Stimulated activated CD4-positive, alpha-beta T cell treated with anti-CD3 and anti-CD28 coated beads, Interleukin-2, amount 100 ng/mL, for 24 hours (primary cell): ENCODE measurements at places on chromosomes 2 and 18.

- no peak for DNase-seq
These were observed 5.8 kb upstream of the WNT6 start for GRCh38 chr2:218853766-218854165.

DNA sequence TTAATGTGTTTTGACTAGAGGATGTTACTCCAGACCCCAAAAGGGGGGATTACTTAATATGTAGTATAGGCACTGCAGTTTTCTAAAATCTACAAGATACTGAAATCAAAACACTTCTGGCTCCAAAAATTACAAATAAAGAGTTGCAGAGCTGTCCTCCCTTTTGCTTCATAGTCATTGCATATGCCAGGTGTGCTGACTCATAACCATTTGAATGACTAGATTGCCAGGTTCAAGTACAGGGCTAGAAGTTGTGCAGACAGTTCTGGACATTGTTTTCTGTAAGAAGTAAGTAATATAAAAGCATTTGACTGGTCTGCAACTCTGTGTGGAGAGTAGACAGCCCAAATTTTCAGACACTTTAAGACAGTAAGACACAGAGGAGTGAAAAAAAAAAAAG, 6.7 kb downstream of the CWC22 start:
- DNase-seq: no peak

GRCh38 chr2:62939735-62940491, 110.7 kb upstream of the OTX1 start:
- DNase-seq: no peak

DNA sequence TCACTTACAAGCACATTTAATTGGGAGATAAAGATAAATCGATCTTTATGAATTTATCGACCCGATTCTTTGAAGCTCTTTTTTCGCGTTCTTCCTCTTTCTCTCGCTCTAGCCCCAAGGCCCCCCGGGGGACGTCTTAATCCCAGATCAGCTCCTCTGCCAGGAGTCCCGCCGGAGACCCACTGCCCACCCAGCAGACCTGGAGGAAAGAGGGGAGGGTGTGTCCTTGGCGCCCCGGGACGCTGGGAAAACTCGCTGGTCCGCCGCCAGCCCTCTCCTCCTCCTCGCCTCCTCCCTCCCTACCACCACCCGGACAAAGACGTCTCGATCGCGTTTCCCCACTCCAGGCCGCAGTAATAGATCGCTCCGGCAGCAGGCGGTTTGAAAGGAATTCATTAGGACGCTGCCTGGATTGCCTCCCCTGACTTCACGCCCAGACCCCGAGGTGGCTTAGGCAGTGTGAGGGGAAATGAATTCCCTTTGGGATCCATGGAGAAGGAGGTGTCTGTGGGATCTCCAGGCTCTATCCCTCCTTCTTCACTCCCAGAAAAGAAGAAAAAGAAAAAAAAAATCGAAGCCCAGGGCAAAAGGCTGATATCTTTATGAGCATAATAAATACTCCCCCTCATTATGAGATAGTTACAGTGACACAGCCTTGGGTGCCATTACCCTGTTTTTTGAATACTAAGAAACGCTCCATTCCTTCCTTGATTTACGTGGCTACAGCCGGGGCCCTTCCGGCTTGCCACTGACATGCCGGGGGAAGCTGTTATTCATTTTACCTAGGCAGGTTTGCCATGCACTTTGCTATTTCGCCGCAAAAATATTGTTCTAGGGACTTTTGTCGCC, 1.8 kb upstream of the GBX2 start:
- no peak for DNase-seq

DNA sequence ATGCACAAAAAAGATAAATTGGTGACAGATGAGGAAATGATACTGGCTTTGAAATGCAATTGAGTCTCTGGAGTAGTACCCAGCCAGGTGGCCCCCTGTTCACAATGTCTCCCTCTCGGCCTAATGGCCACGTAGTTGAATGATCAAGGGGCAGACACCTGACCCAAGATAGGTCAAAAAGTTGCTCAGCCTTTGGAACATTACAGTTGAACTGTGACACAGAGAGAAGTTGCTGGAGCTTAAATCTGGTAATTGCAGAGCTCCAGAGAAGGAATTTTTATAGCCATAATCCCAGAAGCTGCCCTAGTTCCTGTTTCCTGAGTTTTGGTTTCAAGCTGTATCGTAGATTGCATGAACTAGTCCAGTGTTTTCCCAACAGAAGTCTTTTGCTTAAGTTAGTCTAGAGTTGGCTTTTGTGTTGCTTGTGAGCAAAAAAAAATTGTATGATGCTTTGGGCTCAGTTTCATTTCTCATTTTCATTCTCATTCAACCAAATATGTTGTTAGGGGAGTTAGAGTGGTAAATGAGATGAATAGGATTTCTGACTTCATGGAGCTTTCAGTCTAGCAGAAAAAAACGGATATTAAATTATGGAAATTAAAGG, 117.9 kb downstream of the CSRNP3 start:
- DNase-seq: no peak

DNA sequence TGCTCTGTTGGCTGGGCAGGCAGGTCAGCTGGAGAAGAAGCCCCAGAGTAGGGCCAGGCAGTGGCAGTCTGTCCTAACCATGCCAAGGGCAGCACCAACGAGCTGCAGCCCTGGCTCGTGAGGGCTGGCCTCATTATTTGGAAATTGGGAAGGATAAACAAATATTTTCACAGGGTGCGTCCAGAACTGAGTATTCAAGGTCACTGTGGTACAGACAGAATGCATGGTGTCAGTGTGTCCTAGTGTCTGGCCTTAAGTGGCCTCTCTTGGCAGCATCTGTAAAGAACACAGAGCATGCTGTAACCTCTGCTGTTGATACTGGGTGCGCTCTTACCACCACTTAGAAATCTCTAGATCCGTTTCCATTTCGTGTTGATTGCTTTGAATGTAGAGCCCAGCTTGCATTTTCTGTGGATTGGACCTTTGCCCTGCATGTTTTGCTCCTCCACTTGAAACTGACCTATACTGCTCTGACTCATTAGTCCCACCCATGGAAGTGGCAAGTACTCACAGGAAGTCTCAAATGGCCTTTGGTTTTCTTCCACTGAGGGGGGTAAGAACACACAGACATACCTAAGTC, 88.2 kb downstream of the GREB1L start:
- no peak for DNase-seq

GRCh38 chr2:100275200-100275589, 47.1 kb downstream of the LONRF2 start:
- no peak for DNase-seq

- DNase-seq: no peak
These were observed 8.0 kb downstream of the HES6 start for GRCh38 chr2:238231809-238232208.

DNA sequence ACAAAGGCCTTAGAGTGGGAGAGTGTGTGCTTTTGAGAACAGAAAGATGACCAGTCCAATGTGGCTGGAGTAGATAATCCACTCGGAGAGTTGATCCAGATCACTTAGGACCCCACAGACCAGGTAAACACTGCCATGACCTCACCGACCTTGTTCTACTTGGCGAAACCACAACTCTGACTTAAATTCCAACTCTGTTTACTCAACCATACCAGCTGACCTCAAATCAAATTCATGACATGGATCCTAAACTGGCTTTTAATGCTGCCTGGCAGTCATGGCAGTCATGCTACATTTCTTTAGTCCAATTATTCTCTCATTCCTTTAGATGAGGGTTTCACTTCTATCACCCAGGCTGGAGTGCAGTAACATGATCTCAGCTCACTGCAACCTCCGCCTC, 347.1 kb upstream of the FAM98A start:
- no peak for DNase-seq

DNA sequence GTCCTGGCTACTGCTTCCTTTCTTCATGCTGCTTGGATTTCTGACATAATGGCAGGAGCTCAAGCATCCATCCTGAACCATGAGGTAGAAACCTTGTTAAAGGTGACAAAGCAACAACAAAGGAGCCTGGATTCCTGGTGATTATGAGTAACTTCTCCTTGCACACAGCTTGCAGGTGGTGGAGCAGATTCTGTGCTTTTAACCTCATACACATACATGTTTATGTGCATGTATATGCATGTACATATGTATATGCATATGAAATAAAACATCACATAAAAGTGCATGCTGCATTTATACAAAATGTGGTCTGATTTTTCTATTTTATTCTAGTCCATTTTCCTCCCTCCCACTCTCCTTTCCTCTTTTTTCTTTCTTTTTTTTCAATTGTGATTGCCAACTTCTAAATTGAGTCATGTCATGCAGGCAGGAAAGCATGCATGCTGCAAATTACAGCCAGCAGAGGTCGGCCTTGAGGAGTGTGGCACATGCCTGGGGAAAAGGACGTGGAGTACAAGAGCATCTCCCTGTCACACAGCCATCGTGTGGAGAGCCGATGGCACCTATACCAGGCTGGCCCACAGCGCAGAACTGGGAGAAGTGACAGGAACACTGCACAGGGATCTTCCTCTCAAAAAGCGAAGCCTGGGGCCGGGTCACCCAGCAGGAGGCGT, 17.9 kb downstream of the LCT start:
- peak; percentile 39 for DNase-seq

GRCh38 chr2:200483729-200484198, 26.1 kb downstream of the KCTD18 start:
- DNase-seq: peak; percentile 42

DNA sequence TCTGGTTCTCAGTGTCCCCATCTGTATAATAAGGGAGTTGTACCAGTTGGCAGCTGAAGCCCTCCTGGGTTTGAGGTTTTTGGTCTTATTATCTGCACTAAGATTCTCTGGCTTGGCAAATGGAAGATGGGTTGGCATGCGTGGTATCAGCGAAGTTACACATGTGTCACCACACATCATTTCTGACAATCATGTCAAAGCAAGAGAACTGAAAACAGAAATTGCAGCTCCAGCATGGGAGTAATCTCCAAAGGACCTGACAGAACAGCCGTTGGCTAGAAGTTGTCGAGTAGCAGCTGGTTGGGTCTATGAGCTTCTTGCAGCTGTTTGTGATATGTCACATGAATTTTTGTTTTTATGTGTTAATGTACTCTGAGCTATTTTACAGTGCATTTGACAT, 317.4 kb downstream of the SLC4A3 start:
- DNase-seq: no peak

GRCh38 chr2:60051991-60052390, 501.5 kb downstream of the BCL11A start:
- DNase-seq: no peak

DNA sequence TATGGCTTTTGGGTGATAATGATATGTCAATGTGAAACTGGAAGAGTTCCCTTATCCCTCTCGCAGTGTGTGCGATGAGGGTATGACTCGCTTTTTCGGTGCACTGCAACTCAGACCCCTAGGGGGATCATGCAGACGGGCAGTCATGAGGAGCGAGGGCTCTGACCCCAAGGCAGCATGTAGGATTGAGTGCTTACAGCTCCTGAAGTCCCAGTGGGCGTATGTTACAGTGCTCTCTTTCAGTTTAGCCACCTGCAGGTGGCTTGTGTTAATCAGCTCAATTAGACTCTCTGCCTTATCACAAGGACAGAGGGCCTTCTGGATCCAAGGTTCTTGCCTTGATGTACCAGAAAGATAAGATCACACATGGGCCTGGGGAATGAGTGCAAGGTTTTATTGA, 1269.9 kb upstream of the GYPC start:
- DNase-seq: no peak

DNA sequence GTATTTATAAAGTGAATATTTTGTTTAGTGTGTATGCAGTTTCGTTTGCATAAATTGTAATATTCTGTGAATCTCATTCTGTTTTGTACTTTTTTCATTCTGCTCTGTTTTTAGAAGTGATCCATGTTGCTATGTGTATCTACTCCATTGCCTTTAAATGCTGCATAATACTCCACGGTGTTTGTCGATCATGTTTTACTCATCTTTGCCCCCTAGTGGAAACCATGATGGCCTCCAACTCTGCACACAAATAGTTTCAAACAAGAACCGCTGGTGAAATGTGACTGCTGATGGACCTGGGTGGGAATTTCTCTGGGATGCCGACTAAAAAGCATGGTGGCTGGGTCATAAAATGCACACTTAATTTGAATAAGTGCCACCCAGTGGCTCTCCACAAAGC, 32.0 kb upstream of the SKOR2 start:
- DNase-seq: no peak
